ENCODE measurements at places on chromosomes 11 and 22. TPM values are rescaled to one million over a fixed set of nuclear protein-coding genes. Genes with fewer than 3 reads are reported as not detected.

DNA sequence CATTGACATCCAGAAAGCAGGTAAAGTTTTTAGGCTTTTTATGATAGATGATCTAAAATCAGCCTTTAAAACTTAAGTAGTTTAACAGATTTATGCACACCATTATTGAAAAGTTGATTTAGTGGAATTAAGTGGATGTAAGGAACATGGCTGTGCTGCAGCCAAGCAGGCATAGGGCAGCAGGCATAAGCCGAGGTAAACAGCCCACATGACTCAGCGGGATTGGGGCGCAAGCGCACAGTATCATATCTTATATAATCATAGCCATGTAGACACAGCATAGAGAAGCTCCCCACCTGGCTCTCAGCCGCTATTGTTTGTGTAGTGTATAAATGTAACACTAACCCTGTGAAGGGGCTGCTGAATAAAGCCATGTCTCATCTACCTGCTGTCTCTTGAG is 157.5 kb downstream of the WNT11 start:
- H3K36me3 ChIP-seq: peaks cover 3% of the 10 kb centered on the region
- no peaks in the 10 kb centered on the region for H3K27me3 ChIP-seq
- H3K4me3 ChIP-seq: no peak overlapping the region
- H3K27ac ChIP-seq: no peak overlapping the region
- H3K4me1 ChIP-seq: no peaks in the 10 kb centered on the region
- peak; percentile 9 for DNase-seq

DNA sequence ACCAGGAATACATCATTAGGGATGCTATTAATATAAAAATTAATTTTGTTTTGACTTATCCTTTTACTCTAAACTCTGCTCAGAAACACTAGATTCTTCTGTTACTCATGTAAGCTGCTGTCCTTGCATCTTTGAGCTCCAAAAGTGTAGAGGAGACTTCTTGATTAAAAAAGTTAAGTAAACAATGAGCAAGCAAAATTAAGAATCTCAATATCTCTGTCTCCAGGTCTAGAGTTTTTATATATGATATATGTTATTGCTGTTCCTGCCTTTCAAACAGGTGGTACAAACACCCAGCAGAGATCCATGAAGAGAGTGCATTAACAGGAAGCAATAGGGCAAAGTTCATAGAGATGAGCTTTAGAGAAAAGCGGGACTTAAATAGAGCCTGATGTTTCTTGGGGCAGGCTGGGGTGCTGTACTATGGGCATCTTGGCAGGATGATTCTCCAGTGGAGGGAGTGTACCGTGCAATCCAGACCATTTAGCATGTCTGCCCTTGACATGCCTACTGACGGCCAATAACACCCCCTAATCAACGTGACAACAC is 6.9 kb downstream of the MAPK1 start:
- no peak overlapping the region for H3K27ac ChIP-seq
- H3K4me1 ChIP-seq: peaks cover 18% of the 10 kb centered on the region
- peaks cover 8% of the 10 kb centered on the region for H3K36me3 ChIP-seq
- no peak for DNase-seq

DNA sequence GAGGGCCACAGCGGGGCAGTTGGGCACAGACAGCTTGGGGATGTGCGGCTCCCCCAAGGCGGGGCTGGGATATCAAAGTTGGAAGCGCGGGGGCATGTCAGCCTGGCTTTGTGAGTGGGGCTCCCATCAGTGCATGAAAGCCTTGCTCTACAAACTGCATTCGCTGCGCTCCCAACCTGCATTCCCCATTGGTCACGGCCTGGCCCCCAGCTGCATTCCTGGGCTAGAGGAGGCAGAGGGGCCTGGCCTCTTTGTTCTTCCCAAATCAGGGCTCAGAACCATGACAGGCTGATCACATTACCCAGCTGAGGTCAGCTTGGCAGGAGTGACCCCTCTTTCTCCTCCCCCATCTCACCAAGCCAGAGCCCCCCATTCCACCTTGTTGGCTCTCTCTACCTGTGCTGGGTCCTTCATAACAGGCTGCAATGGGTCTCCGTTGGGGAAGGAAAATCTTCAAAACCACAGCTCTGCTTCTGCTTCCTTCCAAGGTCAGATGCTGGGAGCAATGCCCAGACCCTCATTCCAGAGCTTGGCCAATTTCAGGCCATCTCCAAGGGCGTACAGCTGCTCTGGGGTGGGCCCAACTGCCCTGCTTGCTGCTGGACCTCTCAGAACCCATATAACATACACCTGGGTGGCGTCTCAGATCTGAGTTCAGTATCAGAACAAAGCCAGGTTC is 38.7 kb upstream of the CDON start:
- no peaks in the 10 kb centered on the region for H3K4me1 ChIP-seq
- DNase-seq: no peak
- no peaks in the 10 kb centered on the region for H3K27me3 ChIP-seq
- H3K27ac ChIP-seq: no peak overlapping the region
- no peak overlapping the region for H3K4me3 ChIP-seq

Gene KRTAP5-7
- total RNA-seq: not detected

All from thymus (tissue), 14 donors.